Activated naive CD8-positive, alpha-beta T cell treated with anti-CD3 and anti-CD28 coated beads, Interleukin-2, amount 10 ng/mL, durations not matched to agents 7 days and 5 days (primary cell): ENCODE measurements at places on chromosomes 16 and 17.
A peak's percentile ranks its signal among the peaks of the same experiment; 100 is the strongest.

DNA sequence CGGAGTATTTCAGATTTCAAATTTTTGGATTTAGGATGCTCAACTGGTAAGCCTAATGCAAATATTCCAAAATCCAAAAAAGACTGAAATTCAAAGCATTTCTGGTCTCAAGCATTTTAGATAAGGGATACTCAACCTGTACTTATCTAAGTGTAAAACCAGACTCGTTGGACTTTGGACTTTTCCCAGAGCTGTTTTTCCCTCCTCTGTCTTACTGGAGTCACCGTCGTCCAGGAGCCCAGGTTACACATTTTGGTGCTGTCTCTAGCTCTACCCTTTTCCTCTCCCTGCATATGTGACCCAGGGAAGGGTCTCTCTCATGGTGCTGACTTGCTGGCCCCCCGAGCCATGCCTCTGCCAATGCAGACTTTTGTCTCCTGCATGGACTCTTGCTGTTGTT, 46.0 kb upstream of the MMP2 start:
- no peak for DNase-seq

GRCh38 chr17:64291268-64291851, 28.3 kb upstream of the TEX2 start:
- DNase-seq, result no peak

DNA sequence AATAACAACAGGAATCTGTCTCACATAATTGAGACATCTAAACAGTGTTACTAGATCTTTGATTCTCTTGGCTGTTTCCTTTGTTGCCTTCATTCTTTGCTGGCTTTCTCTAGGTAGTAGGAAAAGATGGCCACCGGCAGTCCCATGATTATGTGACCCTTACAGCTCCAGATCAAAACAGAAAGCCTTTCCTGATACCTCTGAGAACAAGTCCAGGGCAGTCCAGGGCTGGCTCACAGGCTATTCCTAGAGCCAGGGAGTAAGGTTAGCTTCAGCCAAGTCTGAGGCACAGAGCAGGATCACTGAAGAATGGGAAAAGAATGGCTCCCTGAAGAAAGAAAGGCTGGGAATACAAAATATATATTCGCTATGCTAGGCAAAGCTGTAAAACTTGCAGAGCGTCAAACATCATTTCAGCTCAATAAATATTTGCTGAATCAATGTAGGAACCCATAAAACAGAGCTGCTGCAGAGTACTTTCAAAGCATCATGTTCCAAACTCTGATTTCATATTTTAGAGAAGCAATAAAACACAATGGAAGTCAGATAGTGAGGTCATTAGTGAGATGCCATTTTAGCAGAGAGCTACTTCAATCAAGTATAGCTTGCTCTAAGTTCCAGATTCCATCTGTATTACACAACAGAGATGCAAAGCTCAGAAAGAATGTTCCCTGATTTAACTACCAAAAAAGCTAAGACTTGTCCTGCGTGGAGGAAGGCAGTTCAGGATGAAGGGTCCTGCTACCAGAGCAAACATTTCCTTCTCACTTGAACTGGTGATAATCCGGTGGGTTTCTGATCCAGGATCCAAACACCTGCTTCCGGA, 23.4 kb downstream of the ADAT1 start:
- DNase-seq, result no peak

DNA sequence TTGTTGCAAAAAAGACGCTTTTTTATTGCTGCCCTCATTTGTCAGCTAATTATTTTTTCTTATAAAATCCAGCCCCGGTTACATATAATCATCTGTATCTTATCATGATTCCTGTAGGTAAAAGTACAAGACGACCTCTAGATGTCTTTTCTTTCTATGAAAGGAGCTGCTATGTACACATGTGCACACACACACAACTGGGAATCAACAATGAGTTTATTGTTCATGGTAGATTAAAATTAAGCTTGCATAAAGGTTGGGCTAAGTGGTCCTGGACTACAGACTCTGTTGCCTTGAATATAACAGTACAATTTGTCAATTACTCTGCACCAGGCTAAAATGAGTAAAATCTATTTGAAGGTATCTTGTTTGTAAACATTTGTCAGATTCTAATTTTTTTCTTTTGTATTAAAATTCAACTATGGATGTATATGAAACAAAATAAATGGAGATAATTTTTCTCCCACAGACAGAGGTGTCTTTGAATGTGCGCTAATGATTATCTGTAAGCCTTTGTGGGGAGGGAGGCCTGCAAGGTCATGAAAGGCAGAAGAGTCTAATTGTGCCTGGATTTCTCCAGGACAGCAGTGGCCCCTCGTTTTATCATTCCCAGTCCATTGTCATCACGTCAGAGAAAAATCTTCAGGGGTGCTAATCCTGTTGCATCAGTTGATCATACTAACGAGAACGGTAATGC, 13.4 kb downstream of the C17orf58 start:
- DNase-seq, result no peak

GRCh38 chr17:18362698-18363100, 651 bp downstream of the SHMT1 start:
- peak; percentile 40 for DNase-seq

- no peak for DNase-seq
Observed at GRCh38 chr17:32998887-32999228, 7.2 kb downstream of the SPACA3 start.

- no peak for DNase-seq
Observed at GRCh38 chr17:59838052-59838916, 54.5 kb downstream of the TUBD1 start.

DNA sequence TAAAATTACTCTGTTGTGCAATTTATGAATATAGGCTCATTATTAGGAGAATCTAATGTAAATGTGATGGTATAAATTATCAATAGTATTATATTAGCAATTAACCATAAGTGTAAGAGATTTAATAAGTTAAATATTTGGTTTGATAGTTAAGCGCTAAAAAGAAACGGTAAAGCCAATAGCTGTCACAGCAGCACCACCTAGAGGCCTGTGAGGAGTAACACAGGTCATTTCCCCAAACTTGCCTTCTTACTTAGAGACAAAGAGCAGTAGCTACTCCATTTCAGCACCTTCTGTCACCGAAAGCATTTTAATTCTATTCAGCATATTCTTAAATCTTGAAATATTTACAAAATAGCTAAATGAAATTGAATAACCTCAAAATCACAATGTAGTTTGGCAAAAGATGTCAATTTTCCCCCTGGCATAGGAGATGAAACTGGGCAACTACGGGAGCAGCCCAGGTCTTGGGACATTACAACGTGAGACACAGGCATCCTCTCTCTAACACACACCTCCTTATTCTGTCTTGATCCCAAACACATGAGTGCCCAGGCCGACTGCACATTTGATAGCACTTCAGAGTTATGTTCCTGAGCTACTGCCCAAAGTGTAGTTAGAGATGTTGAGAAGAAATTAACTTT, 14.3 kb upstream of the DYNLRB2 start:
- DNase-seq, result peak; percentile 43

- DNase-seq, result no peak
Observed at GRCh38 chr16:64996641-64997040, 125.2 kb downstream of the CDH11 start.

- DNase-seq, result no peak
Observed at GRCh38 chr16:1550069-1550468, 16.6 kb downstream of the TMEM204 start.

GRCh38 chr17:44971776-44972483, 3.8 kb upstream of the C1QL1 start:
- DNase-seq, result no peak

DNA sequence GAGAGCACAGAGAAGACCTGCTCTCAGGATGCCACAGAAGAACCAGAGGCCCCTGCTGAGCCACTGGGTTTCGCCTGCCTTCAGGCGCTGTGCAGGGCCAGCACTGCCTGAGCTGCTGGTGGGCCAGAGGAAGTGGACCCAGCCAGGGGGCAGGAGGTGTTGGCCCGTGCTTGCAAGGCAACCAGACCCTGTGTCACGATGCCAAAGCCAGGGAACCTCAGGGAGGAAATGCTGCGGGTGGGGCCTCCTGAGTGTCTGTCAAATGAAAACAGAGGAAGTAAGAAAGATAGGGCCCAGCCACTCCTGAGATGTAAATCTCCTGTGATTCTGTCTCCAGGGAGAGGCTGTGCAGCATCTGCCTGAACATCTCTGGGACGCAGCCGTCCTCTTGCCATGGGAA, 58.1 kb upstream of the ADORA2B start:
- peak; percentile 38 for DNase-seq

- no peak for DNase-seq
Observed at GRCh38 chr16:68265078-68265920, 973 bp downstream of the SLC7A6 start.
